Activated naive CD8-positive, alpha-beta T cell treated with anti-CD3 and anti-CD28 coated beads for 36 hours (primary cell): ENCODE measurements at places on chromosomes 2 and 18.

DNA sequence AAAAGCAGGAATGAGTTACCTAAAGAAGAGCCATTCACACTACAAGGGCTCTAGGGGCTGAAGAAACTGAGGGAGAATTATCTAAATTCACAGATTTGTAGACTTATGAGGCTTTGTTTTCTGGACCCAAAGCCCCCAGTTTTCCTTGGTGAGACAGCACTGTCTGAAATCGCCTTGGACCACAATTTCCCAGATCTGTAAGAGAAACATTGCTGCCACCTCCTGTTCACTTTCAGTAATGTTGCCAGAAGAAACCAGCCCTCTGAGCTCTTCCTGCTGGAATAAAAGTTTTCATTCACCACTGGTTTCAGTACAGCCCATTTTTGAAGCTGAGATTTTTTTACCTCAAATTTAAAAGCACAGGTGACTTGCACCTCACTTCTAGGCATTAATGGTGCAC lies 169.2 kb downstream of the CDH20 start:
- H3K36me3 ChIP-seq: no peaks in the 10 kb centered on the region
- DNase-seq: peak; percentile 1
- H3K27me3 ChIP-seq: peaks cover 13% of the 10 kb centered on the region
- H3K27ac ChIP-seq: no peak overlapping the region
- H3K4me1 ChIP-seq: no peaks in the 10 kb centered on the region
- no peak overlapping the region for H3K4me3 ChIP-seq

DNA sequence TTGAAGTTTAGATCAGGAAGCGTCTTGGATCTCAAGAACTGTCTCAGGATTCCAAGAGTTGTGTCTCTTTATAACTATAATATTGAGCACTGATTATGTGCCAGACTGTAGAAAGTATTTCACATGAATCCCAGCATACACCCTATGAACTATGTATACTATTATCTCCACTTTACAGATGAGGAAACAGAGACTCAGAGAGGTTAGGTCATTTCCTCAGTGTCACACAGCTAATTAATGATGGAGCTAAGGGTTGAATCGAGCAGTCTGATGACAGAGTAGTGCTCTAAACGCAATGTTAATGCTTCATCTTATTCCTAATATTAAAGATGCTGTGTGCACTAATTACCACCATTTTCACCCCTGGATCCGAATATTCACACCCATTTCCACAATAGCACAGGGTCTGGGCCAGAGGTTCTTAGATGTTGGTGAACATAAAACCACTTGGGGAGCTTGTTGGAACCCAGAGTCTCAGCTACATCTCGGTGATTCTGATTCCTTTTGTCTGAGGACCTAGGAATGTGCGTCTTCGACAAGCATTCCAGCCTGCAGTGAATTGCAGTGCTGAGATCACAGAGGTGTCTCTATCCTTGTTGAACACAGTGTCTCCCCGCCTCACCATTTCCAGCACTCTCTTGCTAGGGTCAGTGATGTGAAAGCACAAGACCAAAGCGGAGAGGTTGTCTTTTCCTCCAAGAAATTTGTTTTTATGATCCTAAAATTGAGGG lies 213.8 kb downstream of the SP3 start:
- no peak for DNase-seq
- H3K4me1 ChIP-seq: no peaks in the 10 kb centered on the region
- peaks cover 6% of the 10 kb centered on the region for H3K27me3 ChIP-seq

DNA sequence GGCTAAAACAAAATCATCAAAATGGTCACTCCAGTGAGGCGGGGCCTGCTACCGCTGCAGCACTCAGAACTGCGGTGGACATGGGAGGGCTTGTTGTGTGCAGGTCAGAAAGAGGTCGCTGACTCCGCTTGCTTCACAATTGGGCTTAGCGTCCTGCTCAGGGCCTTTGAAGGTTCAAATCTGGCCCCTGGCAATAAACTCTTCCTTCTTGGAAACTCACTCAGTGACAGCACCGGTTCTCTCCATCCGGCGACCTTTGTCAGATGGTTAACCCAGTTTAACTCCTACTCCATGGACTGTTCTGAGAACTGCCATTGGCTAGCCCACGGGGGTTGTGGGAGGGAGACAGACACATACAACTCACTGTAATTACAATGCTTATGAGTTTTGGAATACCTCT lies 29.0 kb upstream of the LAPTM4A start:
- no peak overlapping the region for H3K27ac ChIP-seq
- no peaks in the 10 kb centered on the region for H3K4me1 ChIP-seq
- H3K36me3 ChIP-seq: no peaks in the 10 kb centered on the region
- DNase-seq: no peak

- peaks cover 19% of the 10 kb centered on the region for H3K27me3 ChIP-seq
- no peak overlapping the region for H3K4me3 ChIP-seq
- DNase-seq: no peak
- H3K4me1 ChIP-seq: no peaks in the 10 kb centered on the region
Measured at GRCh38 chr2:69255760-69256159, 131.3 kb downstream of the GFPT1 start.

GRCh38 chr2:43107679-43108078 lies 118.7 kb downstream of the ZFP36L2 start:
- H3K4me3 ChIP-seq: no peak overlapping the region
- no peak overlapping the region for H3K27ac ChIP-seq
- DNase-seq: no peak
- H3K27me3 ChIP-seq: no peaks in the 10 kb centered on the region

DNA sequence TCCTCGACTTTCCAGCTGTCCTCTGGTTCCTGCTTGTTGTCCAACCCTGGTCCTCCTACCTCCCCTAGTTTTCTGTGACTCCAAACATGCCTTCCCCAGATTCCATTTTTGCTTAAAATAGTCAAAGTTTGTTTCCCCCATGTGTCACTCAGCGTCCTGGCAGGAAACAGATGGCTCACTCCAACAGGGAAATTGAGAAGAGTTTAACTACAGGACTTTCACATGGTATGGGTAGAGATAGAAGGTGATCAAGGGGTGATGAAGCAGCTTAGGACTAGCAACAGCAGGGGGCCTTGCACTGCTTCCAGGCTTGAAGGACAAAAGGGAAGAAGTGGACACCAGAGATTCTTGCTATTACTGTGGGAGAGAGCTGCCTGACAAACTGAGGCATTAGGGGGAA lies 6.1 kb upstream of the CUL3 start:
- no peak overlapping the region for H3K27ac ChIP-seq
- no peaks in the 10 kb centered on the region for H3K27me3 ChIP-seq
- no peaks in the 10 kb centered on the region for H3K36me3 ChIP-seq
- H3K4me3 ChIP-seq: no peak overlapping the region
